ENCODE measurements at places on chromosomes 5 and 9. TPM values are rescaled to one million over a fixed set of nuclear protein-coding genes. Genes with fewer than 3 reads are reported as not detected.

Gene BARHL1
- not detected for total RNA-seq

DNA sequence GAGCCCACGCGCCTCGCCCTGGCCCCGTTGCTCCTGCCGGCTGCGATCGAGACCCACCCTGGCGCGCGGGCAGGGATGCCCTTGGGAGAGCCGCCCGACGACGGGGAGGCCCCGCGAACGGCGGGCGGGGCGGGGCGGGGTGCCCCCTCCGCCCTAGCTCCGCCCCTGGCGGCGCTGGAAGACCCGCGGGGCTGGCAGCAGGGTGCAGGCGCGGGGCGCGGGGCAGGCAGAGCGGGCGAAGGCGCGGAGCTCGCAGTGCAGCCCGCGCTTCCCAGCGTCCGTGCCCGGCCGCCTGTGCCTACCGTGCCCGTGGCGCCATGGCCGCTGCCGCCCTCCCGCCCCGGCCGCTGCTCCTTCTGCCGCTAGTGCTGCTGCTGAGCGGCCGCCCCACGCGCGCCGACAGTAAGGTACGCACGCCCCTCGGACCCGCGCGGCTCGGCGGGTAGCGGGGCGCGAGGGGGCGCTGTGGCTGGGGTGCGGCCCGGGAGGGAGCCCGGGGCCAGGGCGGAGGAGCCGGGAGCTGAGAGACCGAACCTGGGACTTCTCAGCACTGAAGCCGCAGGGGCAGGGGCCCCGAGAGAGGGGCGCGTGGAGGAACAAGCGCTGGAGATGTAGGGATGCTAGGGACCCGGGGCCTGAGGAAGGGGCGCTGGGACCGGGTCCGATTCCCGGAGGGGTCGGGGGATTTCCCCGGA, at the start of gene OLFML2A:
Gene OLFML2A (plus strand): TSS at position 180 of the 695 bp plus-strand sequence. CDS start 138 bp downstream, at position 318.
- H3K4me1 ChIP-seq, result peaks cover 21% of the 10 kb centered on the region
- H3K27ac ChIP-seq, result peak within 1 kb of the TSS; percentile 36
- no peaks in the 10 kb centered on the region for H3K36me3 ChIP-seq

DNA sequence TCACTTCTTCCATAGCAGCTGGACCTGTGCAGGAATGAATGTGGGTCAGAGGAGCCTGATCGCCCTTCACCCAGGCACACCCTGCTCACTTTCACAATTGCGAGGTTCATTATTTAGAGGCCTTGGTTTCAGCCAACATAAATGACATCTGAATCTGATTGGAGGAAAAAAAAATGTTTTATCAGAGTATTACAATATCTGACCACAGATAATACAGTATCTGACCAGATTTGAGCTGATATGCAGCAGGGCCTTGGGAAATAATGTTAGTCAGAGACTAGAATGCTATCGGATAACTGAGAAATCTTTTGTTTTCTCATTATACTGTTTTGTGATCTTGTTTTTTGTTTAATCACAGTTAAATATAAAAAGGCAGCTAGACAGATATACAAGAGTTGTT, 7.7 kb downstream of the ICE1 start:
- H3K4me3 ChIP-seq, result no peak overlapping the region
- H3K27ac ChIP-seq, result no peak overlapping the region
- H3K4me1 ChIP-seq, result peaks cover 14% of the 10 kb centered on the region
- H3K36me3 ChIP-seq, result no peaks in the 10 kb centered on the region
- no peaks in the 10 kb centered on the region for H3K27me3 ChIP-seq

DNA sequence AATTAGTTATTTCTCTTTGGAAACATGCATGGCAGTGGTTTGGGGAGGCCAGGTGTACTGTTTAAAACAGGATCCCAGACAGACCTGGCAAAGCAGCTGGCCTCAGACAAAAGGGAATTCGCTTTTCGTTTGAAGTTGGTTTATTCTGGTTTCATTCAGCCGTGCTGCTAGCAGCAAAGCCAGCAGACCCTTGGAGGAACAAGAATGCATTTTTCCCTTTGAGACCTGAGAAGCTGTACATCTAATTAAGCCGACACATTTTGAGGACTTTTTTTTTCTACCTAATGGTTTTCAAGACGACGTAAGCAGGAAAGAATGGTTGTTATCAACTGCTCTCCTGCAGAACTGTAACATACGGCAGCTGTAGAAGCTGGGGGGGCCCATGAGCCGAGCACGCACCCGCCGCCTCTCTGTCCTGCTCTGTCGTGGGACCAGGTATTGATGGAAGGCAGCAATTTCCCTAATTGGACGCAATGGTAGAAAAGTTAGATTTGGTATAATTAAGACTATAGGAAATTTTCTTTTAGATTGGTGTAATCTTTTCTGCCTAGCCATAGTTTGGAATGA, 13.6 kb downstream of the PLEKHG4B start:
- no peak for DNase-seq
- no peak overlapping the region for H3K27ac ChIP-seq
- H3K27me3 ChIP-seq, result peaks cover 4% of the 10 kb centered on the region

Gene NAIF1
- 11.8 TPM for total RNA-seq

Gene AJM1
- 2.7 TPM for total RNA-seq

DNA sequence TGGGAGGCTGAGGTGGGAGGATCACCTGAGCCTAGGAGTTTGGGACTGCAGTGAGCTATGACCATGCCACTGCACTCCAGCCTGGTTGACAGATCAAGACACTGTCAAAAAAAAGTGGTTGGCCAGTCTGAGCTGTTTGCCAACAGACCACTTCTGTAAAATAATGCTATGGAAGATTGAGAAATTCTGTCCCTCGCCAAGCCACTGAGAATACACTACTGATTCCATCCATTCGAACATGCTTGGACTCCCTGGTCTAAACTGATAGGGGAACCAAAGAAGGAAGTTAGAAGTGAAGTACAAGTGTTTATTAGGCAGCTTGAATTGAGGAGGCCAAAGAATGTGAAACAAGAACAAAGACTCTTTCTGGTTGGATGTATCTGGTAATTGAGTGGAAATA, 27.2 kb downstream of the ENC1 start:
- no peaks in the 10 kb centered on the region for H3K27me3 ChIP-seq
- no peak overlapping the region for H3K4me3 ChIP-seq
- no peaks in the 10 kb centered on the region for H3K36me3 ChIP-seq
- no peak for DNase-seq

Gene RASGRF2
- total RNA-seq, result 5.4 TPM

Gene ARHGEF37
- total RNA-seq, result 13.3 TPM

Gene FRMPD1
- total RNA-seq, result not detected

Gene SLC6A3
- total RNA-seq, result 0.52 TPM

- no peaks in the 10 kb centered on the region for H3K36me3 ChIP-seq
- H3K4me1 ChIP-seq, result peaks cover 9% of the 10 kb centered on the region
- no peak overlapping the region for H3K27ac ChIP-seq
Measured at GRCh38 chr5:100832252-100833230, 70.5 kb downstream of the ST8SIA4 start.

Gene ST6GALNAC4
- 58.8 TPM for total RNA-seq

DNA sequence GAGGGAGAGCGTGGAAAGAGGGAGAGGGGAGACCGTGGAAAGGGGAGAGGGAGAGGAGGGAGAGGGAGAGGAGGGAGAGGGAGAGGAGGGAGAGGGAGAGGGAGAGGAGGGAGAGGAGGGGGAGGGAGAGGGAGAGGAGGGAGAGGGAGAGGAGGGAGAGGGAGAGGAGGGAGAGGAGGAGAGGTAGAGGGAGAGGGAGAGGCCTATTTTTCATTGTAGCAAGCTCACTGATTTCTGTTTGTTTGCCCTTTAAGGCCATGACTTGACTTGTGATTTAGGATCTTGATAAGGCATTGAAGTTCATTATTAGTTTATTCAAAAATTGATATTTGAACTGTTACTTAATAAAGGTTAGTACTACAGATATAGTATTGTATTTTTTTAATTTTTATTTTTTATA, 52.4 kb downstream of the DMXL1 start:
- no peak for DNase-seq
- no peaks in the 10 kb centered on the region for H3K4me1 ChIP-seq
- peaks cover 32% of the 10 kb centered on the region for H3K36me3 ChIP-seq
- H3K27me3 ChIP-seq, result no peaks in the 10 kb centered on the region
- H3K27ac ChIP-seq, result no peak overlapping the region

DNA sequence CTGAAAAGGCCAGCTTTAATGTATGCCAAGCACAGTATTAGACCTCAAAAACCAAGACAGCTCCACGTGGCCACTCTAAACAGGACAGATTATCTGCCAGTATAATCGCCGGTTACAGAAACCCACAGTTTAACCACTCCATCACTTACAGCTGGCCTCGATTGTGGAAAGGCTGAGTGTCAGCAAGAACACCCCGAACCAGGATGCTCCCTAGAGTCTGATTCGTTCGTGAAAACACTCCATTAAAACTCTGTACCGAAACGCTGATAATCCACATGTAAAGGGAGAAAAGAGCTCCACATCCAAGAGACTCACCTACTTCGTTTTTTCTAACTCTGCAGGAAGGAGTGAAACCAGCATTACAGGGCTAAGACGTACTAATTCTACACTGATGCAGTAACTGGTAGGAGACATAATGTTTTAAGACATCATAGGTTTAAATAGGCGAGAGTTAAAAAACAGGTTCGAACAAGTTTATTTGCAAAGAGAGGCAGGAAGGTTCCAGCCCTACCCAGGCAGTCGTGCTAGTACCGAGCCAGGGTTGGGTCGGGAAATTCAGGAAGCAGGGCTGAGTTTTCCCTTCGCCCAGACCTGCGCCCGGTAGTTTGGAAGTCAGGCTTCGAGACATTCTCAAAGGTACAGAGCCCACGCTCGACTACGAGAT, 949 bp downstream of the SERINC5 start:
- H3K27me3 ChIP-seq, result no peaks in the 10 kb centered on the region
- no peaks in the 10 kb centered on the region for H3K36me3 ChIP-seq
- DNase-seq, result no peak
- peaks cover 46% of the 10 kb centered on the region for H3K4me1 ChIP-seq

DNA sequence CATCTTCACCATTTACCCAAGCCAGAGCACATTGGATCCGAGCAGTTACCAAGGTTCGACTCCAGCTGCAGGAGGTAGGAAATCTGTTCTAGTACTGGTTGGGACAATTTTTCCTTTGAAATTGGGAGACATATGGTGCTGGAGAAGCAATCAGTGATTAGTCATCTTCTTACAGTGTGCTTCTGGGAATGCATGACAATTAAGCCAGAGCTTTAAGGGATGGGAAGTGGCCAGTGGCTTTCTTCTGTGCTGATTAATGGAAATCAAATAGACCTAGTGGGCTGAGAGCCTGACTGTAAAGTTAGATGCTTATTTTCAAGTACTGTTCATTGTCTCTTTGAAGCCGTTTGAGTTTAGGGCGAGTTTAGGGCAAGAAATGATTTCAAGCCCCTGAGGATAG, 152.1 kb downstream of the UNC13B start:
- no peak overlapping the region for H3K27ac ChIP-seq
- no peak for DNase-seq
- H3K36me3 ChIP-seq, result peaks cover 44% of the 10 kb centered on the region
- no peaks in the 10 kb centered on the region for H3K4me1 ChIP-seq

- no peaks in the 10 kb centered on the region for H3K4me1 ChIP-seq
- H3K36me3 ChIP-seq, result no peaks in the 10 kb centered on the region
- DNase-seq, result no peak
Measured at GRCh38 chr5:152140347-152140746, 215.7 kb upstream of the GLRA1 start.

DNA sequence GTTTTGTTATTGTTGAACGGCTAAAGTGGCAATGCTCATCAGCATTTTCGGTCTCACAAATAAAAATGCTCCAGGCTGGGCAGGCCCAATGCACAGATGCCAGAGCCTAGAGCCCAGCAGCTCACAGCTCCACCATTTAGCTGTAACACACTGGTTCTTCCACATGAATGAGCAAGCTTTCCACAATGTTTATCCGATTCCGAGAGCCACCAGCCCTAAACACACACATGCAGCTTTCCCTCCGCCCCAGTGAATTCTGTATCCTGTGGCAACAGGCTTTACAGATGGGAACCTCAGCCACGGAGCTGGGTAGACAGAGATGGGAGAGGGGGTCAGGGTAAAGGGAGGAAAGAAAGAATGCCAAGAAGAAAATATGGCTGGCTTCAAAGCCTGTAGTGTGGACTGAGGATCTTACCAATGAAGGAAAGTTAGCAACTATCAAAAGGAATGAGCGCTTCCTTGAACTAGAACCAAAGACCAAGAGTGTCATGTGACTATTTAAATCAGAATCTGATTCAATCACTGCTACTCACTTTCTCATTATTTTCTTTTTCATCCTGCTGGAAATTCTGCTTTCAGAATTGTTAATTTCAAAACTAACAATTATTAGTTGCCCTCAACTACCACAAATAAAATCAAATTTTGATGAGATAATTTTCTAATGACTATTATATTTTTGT, 77.1 kb downstream of the MRPS27 start:
- peaks cover 30% of the 10 kb centered on the region for H3K4me1 ChIP-seq
- H3K27me3 ChIP-seq, result no peaks in the 10 kb centered on the region
- H3K27ac ChIP-seq, result no peak overlapping the region
- no peak for DNase-seq
- H3K36me3 ChIP-seq, result peaks cover under 1% of the 10 kb centered on the region

DNA sequence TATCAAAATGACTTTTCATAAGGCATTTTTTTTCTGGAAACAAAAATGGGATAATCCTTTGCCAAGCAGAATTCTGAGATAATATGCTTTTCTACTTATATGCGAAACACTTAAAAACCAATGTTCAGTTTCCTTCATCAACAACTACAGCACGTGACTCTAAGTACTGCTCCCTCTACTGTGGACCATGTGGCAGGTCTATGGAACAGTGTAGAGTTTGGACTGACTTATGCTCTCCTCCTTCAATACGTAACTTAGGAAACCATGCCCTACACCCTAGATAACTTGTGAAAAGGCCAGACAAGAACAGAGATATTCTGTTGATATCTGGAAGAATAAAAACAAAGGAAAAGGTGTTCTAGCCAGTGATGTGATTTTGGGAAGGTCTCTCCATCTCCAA, 111.3 kb upstream of the GNA14 start:
- H3K36me3 ChIP-seq, result no peaks in the 10 kb centered on the region
- H3K27ac ChIP-seq, result no peak overlapping the region
- H3K4me1 ChIP-seq, result no peaks in the 10 kb centered on the region
- no peaks in the 10 kb centered on the region for H3K27me3 ChIP-seq
- DNase-seq, result no peak
- H3K4me3 ChIP-seq, result no peak overlapping the region

GRCh38 chr9:2816476-2817141, 27.3 kb downstream of the PUM3 start:
- H3K27me3 ChIP-seq, result no peaks in the 10 kb centered on the region
- peaks cover 41% of the 10 kb centered on the region for H3K36me3 ChIP-seq
- peak overlapping the region; percentile 75 for H3K27ac ChIP-seq
- H3K4me1 ChIP-seq, result peaks cover 26% of the 10 kb centered on the region

- DNase-seq, result no peak
- H3K4me1 ChIP-seq, result peaks cover 26% of the 10 kb centered on the region
- H3K4me3 ChIP-seq, result no peak overlapping the region
- H3K27me3 ChIP-seq, result no peaks in the 10 kb centered on the region
Measured at GRCh38 chr5:177546258-177546741, 8.1 kb downstream of the FAM193B start.

- H3K4me1 ChIP-seq, result no peaks in the 10 kb centered on the region
- H3K36me3 ChIP-seq, result peaks cover 19% of the 10 kb centered on the region
- H3K4me3 ChIP-seq, result no peak overlapping the region
- H3K27me3 ChIP-seq, result no peaks in the 10 kb centered on the region
- no peak for DNase-seq
Measured at GRCh38 chr9:105359892-105360291, 87.9 kb upstream of the FSD1L start.

GRCh38 chr9:72583370-72583769, 62.0 kb downstream of the TMC1 start:
- no peak overlapping the region for H3K4me3 ChIP-seq
- H3K27ac ChIP-seq, result no peak overlapping the region
- H3K27me3 ChIP-seq, result no peaks in the 10 kb centered on the region
- H3K4me1 ChIP-seq, result peaks cover 15% of the 10 kb centered on the region

Gene C9orf152
- total RNA-seq, result 27.6 TPM

Gene ATP10B
- not detected for total RNA-seq

All from upper lobe of right lung (tissue), 1 donor.